Coronary artery (tissue), 2 donors: ENCODE measurements at places on chromosomes 11 and 22.

GRCh38 chr11:76049511-76049910, 156.8 kb downstream of the WNT11 start:
- no peak for DNase-seq

DNA sequence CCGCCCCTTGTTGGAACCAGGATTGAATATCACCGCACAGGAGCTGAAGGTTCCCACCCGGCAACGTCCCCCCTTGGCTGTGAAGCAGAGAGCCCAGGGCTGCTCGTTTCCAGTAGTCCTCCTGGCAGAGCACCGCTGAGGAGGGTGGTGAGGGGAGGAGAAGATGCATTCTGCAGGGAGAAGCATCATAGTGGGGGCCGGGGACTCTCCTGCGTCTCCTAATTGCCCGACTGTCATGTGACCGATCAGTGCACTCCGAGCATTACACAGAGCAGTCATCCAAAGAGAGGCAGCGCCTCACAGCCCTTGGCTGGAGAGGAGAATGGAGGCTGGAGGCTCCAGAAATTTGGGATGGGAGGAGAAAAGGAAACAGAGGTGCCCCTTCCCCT, 85.0 kb upstream of the SEPTIN5 start:
- peak; percentile 46 for DNase-seq

GRCh38 chr11:1546536-1547466, 25.3 kb downstream of the DUSP8 start:
- DNase-seq = no peak

DNA sequence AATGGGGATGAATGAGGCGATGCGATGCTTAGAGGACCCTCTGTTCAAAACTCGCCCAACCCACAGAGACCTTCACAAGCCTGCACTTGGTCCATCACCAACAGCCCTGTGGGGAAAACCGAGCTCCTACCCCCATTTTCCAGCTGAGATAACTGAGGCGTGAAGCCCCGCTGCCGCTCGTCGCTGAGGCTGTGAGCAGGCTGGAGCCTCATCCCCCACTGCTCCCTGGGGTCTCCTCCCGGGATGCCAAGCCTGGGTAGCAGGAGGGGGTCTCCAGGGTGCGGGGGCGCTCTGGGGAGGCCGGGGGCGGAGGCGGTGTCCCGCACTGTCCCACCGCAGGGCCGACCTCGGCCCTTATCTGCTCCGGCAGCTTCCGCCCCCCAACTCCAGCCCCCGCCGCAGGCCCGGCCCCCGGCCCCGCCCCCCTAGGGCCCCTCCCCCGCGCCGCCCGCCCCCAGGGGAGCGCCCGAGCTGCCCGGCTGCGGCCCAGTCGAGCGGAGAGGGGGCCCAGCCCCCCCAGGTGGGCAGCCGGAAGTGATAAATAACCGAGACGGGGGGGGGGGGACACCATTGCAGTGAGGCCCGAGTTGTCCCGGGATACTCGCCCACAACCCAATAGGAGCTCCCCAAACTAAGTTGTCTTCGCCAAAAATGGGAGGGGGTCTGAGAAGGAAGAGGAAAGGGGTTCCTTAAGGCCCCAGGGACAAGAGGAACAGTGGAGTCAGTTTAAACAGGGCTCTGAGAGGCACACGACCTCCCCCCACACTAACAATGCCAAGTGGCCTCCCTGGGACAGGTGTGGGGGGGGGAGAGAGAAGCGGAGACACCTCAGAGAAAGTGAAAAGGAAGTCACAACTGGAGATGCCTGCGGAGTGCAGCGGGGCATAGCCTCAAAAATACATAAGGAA, 8.3 kb upstream of the SLC39A13 start:
- DNase-seq = no peak

DNA sequence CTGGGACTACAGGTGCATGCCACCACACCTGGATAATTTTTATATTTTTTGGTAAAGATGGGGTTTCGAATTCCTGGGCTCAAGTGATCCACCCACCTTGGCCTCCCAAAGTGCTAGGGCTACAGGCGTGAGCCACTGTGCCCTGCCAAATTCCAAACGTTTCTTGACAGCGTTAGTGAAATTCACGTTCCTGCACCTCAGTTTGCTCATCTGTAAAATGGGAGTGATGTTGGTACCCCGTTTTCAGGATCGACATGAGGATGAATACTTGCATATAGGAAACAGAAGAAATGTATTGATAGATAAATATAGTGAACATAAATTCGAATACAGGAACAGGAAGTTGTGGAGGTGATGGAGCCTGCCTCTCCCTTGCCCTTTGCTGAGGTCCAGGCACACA, 10.2 kb upstream of the LTO1 start:
- no peak for DNase-seq

- no peak for DNase-seq
These were observed 87.2 kb downstream of the PDHX start for GRCh38 chr11:35003658-35004057.

DNA sequence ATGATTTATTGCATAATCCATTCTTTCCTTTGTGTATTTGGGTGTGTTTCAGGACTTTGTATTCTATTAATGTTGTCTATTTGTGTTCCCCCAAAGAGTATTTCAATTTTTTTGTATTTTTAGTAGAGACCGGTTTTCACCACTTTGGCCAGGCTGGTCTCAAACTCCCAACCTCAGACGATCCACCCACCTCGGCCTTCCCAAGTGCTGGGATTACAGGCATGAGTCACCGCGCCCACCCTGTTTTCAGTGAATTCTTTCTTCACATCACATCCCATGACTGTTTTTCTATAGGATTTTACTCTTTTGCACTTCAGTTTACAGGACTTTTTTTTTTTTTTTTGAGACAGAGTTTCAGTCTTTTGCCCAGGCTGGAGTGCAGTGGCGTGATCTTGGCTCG, 46.3 kb downstream of the RBX1 start:
- DNase-seq = no peak

GRCh38 chr11:37504060-37504611, 906.1 kb upstream of the RAG2 start:
- DNase-seq = no peak

GRCh38 chr11:43523632-43524031, 156.9 kb upstream of the HSD17B12 start:
- DNase-seq = no peak

DNA sequence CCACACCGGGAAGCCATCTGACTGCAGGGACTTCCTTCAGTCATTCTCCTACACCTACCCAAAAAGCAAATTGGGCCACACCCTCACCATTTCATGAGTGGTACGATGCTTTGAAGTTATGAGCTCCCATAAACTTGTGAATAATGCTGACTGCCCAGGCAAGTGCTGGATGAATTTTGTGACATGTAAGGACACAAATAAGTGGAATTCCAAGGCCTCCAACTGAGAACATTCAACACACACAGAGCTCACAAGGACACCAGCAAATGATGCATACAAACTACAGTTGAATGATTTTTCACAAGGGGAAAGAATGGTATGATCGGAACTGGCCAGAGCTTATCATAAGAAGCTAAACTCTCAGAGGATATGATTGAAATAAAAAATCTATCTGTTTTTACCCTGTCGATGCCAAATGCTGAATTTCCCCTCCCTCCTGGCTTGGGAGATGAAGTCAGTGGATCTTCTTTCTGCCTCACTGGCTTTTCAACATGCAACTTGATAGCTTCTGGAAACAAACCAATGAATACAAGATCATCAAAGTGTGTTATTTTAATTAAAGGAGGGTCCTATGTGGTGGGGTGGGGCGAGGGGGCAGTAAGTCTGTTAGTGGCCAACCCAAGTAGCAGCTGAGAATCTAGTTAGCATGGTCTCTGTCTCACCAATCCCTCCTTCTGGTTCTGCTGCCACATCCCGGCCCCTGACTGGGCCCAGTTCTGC, 123.8 kb downstream of the WT1 start:
- DNase-seq = no peak

DNA sequence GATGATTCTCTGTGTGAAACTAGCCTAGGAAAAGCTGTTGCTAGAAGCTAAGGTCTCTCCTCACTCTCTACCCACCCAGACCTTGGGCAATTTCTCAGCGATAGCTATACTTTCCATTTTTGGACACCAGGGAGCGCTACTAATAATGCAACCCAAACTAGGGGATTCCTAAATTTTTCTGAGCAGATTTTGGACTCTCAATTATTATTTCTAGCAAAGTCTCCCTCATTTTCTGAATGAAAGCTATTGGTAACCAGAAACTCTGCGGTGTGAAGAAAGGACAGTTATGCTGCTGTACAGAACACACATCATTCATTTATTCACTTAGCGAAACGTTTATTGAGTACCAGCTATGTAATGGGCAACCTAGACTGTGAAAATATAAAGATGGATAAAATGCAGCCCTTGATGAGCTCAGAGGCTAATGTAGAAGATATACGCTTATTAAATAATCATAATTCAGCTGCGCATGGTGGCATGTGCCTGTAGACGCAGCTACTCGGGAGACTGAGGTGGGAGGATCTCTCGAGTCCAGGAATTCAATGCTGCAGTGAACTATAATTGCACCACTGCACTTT, 6.1 kb upstream of the STIM1 start:
- DNase-seq = no peak

DNA sequence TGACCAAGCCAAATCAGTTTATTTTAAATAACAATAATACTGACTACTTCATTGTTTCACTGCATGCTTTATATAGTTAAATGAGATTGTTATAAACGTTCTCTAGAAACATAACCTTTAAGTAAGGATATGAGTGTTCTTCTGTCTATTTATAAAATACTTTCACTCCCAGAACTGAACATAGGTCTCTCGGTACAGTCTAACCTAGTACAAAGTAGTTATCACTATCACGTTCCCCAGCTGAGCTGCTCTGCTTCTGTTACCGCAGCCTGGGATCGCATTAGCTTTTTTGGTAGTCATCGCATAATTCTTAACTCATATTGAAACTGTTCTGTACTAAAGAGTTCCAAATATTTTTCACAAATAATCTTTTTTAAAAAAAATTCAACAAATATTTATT, 143.6 kb downstream of the WNT11 start:
- no peak for DNase-seq

GRCh38 chr11:8062781-8063257, 18.2 kb upstream of the TUB start:
- peak; percentile 69 for DNase-seq

DNA sequence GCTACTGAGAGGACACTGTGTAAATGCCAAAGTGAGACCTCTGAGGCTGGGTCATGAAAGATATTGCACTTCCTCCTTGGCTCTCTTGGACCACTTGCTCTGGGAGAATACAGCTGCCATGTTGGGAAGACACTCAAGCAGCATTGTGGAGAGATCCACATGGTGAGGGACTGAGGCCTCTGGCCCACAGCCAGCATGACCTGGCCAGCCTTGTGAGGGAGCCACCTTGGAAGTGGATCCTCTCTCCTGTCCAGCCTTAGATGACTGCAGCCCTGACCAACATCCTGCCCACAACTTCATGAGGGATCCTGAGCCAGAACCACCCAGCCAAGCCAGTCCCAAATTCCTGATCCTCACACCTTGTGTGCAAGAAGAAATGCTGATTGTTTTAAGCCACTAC, 30.4 kb downstream of the MB start:
- DNase-seq = no peak

GRCh38 chr11:61542024-61542461, 33.5 kb downstream of the LRRC10B start:
- no peak for DNase-seq

DNA sequence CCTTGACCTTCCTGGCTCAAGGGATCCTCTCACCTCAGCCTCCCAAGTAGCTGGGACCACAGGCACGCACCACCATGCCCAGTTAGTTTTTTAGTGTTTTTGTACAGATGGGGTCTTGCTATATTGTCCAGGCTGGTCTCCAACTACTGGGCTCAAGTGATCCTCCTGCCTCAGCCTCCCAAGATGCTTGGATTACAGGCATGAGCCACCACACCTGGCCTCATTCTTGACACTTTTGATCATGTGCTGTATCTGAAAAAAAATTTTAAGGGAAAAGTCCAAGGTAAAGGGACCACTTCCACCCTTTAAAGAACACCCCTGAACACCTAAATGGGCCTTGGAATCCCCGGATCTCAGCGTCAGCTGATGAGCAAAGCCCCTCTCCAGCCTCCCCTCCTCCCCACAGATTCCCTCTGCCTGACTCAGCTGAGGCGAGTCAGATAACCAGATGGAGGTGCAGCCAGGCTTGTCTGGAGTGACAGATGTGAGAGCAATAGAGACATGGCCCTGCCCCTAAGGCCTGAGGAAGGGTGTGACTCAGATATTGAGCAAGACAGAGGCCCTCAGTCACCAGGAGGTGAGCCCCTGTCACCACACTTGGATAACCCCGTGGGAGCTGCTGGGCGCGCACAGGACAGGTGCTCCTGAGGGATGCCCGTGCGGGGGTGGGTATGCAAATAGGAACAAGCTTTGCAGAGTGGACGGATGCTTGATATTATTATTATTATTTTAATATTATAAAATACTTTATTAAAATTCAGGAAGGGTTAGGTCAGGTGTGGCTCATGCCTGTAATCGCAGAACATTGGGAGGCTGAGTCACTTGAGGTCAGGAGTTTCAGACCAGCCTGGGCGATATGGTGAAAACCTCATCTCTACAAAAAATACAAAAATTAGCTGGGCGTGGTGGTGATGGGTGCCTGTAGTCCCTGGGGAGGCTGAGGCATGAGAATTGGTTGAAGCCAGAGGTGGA, 5.0 kb upstream of the CCDC88B start:
- no peak for DNase-seq

- DNase-seq = no peak
These were observed 1068.0 kb downstream of the NTM start for GRCh38 chr11:132438418-132438817.

DNA sequence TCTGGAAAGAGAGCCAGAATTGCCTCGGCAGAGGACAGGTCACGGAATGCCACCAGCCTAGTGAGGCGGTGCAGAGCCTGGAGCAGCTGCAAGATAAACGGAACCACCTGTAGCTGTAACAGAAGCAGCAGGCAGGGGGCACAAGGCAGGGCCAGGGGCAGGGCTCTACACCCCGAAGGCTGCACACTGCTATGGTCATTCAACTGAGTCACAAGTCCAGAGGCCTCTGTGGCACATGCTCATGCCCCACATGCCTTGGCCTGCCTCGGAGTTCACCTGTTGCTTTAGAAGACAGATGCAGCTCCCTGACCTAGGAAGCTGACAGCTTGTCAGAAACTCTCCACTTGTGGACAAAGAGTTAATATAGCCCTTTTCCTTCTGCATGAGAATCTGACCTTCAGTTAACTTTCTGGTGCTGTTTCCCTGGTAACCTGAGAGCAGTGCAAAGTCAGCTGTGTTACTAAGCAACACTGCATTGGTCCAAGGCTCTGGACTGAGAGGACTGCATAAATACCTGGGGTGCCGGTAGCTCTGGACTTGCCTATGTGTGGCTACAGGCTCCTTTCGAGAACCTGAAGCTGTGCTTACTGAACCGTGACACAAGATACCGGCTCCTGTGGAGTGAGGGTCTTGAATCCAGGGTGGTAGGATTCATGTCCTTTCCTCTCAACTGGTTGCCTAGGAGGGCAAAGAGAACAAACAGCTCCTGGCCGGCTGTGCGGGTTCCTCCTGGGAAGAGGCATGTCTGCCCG, 10.5 kb downstream of the COMMD9 start:
- DNase-seq = no peak

DNA sequence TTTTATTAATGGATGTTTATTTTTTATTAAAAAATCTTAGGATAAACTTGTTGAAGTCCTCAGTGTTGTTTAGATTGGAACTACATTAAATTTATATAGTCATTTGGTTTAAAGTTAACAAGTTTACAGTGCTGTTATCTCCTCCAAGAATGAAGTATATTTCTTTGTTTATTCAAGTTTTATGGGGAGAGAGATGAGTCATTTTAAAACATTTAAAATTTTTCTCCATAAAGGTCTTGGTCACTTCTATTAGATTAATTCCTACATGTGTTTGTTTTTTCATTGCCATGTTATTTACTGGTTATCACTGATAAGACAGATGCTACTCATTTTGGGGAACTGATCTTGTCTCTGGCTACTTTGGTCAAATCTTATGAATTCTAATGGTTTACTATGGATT, 429.6 kb downstream of the METTL15 start:
- no peak for DNase-seq

- DNase-seq = no peak
These were observed 30.9 kb downstream of the PPM1F start for GRCh38 chr22:21921729-21922128.
